Glomerular endothelial cell (primary cell): ENCODE measurements at places on chromosomes 1 and 21. TPM values are rescaled to one million over a fixed set of nuclear protein-coding genes. Genes with fewer than 3 reads are reported as not detected.

The KRTAP23-1 gene
- total RNA-seq = not detected in 2 replicates

The HYI gene
- total RNA-seq = 236 and 292 TPM in 2 replicates

The KCNK2 gene
- total RNA-seq = 0.05 TPM in 1 of 2 replicates, not detected in the other

The KRTAP13-3 gene
- not detected in 2 replicates for total RNA-seq

The NTRK1 gene
- total RNA-seq = 0.41 TPM in 1 of 2 replicates, not detected in the other

The TCHHL1 gene
- total RNA-seq = not detected in 2 replicates

The CDC42BPA gene
- 83.6 and 129 TPM in 2 replicates for total RNA-seq

The BRDT gene
- total RNA-seq = not detected in 2 replicates

The FMO3 gene
- total RNA-seq = not detected in 2 replicates

The OR2T29 gene
- total RNA-seq = not detected in 2 replicates

The UBAP2L gene
- 95.6 and 120 TPM in 2 replicates for total RNA-seq

The ZBED6 gene
- total RNA-seq = 17.5 and 22.3 TPM in 2 replicates

The NT5C1A gene
- total RNA-seq = not detected in 2 replicates
